GM04503 (cell line): ENCODE measurements at places on chromosomes 16 and 17.

DNA sequence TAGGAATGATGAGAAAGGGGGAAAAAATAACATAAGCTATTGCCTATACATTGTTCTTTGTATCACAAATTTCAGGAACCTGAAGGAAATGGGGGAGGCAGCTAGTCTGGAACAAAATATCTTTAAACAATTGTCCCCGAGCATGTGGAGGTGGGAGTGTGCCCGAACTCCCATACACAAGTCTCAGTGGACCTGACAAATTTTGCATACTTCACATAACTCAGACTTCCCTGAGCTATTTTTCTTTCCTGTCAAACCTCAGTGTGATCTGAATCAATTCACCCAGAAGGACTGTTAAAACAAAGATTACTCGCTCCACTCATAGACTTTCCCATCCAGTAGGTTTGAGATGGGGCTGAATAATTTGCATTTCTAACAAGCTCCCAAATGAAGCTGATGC, 1.6 kb upstream of the XPO6 start:
- DNase-seq: no peak

DNA sequence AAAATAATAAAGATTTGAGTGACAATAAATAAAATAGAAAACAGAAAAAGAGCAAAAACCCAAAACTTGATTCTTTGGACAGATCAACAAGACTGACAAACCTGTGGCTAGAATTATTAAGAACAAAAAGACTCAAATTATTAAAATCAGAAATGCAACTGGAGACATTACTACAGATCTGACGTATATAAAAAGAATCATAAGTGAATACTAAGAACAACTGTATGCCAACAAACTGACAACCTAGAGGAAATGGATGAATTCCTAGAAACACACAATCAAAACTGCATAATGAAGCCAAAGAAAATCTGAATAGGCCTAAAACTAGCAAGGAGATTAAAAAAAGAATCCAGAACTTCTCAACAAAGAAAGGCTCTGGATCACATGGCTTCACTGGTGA, 47.4 kb downstream of the NETO2 start:
- no peak for DNase-seq

DNA sequence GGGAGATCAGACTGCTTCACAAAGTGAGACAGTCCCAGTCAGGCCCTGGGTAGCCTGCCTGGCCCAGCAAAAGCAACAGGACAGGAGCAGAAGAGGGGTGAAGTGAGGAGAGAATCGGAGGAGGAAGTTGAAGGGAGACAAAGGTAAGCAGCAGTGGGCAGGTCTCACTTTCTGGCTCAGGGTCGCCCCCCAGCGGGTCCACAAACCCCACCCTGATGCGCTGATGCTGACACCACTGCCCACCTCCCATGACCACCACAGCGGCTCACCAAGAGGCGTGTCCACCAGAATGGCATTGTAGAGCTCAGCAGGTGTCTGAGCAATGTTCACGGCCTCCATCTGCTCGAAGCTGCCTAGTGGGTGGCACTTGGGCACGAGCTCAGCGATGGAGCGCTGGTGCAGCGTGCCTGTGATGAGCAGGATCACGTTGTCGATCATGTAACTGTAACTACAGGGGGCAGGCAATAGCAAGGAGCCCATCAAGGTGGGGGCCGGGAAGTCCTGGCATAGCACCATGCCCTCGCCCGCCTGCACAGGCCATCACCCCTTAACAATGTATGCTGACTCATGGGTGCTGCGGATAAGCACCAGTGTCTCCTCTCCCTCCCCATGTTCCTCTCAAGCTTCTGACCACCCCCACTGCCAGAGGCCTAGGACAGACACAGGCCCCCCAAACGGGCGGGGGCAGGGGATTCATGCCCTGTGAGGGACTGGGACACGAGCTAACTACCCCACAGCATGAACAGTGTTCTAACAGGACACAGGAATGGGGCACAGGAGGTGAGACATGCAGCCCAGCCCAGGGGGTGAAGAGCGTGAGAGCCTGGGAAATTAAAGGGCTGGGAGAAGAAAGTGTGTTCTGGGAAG, 13.6 kb downstream of the HSD11B2 start:
- no peak for DNase-seq

DNA sequence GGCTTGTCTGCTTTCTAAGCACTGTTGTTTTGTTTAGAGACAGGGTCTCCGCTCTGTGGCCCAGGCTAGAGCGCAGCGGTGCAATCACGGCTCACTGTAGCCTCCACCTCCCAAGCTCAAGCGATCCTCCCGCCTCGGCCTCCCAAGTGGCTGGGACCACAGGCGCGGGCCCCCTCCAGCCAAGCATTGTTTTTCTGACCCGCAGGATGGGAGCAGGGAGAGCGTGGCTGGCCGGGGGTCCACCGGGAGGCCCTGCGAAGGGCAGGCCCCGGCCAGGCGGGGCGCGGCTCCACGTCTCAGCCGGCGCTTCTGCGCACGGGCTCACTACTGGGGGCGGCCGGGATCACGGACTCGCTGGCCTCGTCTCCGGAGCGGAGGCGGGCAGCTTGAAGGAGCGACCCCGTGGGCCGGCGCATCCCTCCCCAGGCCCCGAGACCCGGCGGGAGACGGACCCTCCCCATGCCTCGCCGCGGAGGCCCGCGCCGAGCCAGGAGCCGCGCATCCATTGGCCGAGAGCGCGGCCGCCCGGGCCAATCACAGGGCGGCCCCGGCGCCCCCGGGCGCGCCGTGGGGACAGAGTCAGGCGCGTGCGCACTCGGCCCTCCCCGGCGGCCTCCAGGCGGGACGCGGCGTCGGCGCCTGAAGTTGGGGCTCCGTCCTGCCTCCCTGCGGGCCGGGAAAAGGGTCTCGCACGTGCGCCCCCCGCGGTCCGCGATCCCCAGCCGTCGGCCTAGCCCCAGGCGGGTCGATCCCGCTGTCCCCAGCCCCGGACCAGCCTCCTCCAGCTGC, 24.9 kb downstream of the ACTG1 start:
- DNase-seq: peak; percentile 23

- DNase-seq: no peak
These were observed 17.8 kb downstream of the PROCA1 start for GRCh38 chr17:28693869-28694268.

DNA sequence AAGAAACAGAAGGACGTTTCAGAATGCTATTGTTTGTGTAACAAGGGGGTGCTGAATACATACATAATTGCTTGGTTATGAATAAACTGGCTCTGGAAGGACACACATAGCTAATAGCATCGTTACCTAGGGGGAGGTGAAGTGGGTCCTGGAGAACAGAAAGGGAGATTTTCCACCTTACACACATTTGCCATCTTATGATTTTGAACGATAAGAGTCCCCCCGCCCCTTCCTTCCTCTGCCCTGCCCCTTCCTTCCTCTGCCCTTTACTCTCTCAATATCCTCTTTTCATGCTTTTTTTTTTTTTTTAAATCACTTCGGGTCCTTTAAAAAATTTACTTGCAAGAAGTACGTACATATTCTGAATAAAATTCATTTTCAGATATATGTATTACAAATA, 902 bp upstream of the DHRS7B start:
- no peak for DNase-seq
